Cardiac muscle cell (in vitro differentiated cells and primary cell): ENCODE measurements at places on chromosomes 12 and 14.

GRCh38 chr12:112595410-112595809 is 176.7 kb downstream of the PTPN11 start:
- DNase-seq, result no peak

DNA sequence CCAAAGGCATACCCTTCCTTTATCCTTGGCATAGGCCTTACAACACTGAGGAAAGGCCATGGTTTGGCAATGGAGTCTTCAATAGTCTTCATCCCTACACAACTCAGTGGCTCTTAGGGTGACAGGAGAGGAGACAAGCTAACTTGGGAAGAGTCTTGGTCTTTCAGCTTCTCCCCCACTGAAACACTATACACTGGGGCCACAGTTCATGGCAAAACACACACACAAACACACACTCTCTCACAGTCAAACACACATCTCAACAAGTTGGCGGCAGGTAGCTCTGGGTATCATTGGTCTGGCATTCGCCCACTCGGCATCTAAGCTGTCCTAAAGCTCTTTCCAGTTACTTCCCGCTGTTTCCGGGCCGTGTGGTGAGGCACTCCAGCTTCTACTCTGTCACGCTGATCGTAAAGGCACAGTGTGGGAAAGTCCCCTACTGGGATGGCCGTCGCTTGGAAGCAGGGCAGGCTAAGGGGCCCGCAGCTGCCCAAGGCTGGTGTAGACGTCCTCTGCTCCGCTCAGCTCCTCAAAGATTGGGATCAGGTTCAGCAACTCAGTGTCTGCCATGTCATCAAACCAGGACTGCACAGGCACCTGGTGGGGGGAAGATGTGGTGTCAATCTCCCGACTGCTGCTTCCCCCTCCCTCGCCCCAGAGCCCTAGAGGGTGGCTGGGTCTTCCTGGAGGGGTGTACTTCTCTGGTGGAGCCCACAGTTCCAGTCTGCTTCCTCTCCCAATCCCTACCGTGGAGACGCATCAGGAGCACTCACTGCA is 4.8 kb upstream of the AVIL start:
- no peak for DNase-seq

GRCh38 chr12:73220951-73221350 is 948.8 kb downstream of the TRHDE start:
- DNase-seq, result no peak

DNA sequence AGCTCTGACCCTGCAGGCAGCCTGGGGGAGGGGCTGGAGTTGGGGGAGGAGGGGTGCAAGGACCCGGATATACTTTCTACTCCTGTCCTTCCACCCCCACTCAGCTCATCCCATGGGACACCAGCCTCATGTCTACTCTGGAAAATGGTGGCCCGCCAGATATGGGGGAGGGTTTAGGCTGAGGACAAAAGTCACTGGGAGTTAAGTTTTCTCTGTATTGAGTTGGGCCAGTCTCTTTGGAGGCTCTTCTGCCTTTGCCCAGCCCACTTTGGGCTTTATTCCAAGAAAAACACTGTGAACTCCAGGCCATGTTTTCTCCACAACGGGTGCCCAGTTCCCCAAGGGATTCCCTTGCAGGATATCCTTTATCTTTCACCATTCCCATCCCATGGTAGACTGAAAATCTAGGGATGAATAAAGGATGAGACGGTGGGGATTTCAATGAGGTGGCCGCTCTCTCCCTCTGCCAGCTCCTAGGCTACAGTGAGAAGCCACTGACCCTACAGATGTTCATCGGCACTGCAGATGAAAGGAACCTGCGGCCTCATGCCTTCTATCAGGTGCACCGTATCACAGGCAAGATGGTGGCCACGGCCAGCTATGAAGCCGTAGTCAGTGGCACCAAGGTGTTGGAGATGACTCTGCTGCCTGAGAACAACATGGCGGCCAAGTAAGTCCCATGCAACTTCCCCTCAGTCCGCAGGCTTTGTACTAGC is 4.9 kb downstream of the NFATC4 start:
- DNase-seq, result no peak

GRCh38 chr12:38783304-38783703 is 122.1 kb downstream of the CPNE8 start:
- DNase-seq, result no peak

DNA sequence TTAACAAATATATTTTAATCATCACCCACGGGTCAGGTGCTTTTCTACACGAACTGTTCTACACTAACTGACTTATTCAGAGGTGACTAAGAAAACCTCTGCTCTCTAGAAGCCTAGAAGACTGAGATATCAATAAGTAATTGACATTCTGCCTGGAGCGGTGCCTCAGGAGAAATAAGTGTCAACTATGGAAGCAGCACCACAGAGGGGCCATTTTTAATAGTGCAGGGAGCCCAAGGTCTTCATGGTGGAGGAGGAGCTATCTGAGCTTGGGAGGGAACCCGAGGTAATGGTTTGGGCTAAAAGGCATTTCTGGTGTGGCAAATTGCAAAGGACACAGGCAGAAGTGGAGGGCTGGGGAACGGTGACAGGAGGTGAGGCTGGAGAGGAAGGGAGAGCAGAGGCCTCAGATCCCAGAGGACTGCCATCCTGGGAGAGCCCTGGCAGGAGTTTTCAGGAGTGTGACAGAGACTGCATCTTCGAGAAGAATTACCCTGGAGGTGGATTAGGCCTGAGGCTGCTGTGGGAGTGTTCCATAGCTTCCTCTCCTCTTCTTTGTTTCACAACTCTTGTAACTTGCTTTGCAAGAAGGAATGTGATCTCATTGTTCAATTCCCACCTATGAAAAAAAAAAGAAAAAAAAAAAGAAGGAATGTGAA is 123.1 kb downstream of the NPAS3 start:
- DNase-seq, result no peak

GRCh38 chr12:53096089-53096741 is 1.3 kb upstream of the IGFBP6 start:
- DNase-seq, result peak; percentile 85

- no peak for DNase-seq
Observed at GRCh38 chr14:71803539-71804260, 128.5 kb upstream of the RGS6 start.

GRCh38 chr14:79515158-79515557 is 696.1 kb downstream of the DIO2 start:
- DNase-seq, result no peak

DNA sequence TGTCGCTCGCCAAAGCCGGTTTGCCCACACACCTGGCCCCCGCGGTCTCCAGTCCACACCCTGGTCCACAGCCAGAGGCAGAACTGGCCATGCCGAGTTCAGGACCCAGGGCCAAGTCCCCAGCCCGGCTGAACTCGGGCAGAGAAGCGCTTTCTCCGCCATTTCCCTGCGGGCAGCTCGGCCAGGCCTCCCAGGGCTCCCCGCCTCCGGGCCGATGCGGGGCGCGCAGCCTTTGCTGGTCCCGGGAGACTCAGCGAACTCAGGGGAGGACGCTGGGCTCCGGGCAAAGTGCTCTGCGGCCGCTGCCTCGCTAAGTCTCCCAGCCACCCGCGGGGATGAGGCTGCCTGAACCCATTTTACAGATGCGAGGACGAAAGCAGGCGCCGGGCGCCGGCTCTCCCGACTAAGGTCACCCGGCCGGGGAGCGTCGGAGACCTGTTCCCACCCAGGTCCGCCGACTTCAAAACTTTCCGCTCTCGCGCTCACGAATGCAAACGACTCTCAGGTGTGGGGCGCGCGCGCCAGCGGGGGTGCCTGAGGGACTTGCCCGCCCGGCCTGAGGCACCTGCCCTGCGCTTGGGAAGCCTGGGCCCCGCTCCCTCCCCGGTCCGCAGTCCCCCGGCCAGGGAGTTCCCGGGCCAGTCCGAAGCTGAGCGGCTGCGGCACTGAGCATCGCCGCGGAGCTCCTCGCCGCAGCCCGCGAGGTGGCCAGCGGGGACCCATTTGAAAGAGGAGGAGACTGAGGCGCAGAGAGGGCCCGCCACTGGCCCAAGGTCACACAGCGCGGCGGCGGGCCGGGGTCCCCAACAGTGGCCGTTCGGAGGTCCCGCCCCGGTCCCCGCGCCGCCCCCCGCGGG is 627 bp downstream of the TESC start:
- DNase-seq, result no peak

DNA sequence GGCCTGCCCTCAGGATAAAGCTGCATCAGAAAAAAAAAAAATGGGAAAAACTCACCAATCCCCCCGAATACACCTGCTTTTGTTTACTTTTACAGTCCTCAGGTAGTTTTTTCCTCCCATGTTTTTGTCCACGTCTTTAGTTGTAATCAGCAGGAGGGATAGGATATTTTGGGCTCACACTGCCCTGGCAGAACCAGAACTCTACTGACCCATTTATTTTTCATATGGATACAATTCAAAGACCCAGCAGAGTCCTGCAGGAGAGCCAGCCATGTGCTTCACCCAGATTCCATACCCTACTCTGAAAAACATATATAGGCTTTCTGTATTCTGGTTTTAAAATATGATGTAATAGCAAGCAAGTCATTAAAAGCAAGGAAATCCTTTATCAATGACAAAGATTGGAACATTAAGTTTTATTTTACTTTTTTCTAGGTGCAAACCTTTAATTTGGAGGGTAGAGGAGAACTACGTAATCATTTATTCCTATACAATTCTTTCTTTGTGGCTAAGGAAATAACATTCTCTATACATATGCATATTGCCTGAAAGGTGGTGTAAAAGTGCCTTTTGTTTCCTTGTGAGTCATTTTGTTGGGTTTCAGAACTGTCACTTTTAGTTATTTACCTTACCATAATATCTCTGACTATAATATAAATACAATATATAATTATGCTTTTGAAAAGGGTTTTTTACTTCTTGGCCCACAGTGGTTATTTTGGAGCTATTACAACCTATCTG is 19.1 kb downstream of the DACT1 start:
- no peak for DNase-seq

DNA sequence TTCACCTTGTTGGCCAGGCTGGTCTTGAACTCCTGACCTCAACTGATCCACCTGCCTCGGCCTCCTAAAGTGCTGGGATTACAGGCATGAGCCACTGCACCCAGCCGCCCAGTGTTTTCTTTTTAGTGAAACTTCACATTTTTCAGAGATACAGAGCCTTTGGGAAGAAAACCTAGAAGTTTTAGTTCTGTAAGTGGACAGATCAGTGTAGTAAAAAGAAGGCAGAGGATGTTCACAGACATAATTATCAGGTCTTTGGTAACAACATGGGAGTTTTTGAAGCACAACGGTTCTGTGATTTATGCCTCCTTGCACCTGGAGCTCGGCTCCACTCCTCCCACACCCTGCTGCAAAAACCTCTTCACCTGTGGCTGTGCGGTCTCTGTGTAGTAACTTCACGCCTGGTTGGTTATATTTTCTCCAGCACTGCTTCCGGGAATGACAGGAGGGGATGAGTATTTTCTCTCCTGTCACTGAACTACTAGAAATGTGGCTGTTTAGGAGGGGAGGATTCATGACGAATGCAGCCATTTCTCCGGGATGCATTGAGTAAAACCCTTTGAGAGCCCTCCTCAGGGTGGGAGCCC is 67.0 kb downstream of the ARF6 start:
- no peak for DNase-seq

DNA sequence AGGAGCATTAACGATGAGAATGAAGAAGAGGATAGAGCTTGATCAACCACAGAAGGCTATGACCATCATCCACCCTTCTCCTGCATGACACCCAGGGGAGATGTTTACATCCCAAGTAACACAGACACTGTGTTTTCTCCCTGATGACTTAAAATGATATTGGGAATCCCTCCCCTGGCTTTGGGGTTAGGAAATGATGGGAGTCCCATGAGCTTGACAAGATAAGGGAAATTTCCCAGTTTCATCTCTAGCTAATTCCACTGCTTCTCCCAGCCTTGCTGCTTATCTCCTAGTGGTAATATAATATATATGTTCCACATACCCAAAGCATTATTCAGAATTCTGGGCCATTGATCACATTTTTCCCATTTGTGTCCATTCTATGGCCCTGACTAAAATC is 4.0 kb upstream of the OR6S1 start:
- no peak for DNase-seq

DNA sequence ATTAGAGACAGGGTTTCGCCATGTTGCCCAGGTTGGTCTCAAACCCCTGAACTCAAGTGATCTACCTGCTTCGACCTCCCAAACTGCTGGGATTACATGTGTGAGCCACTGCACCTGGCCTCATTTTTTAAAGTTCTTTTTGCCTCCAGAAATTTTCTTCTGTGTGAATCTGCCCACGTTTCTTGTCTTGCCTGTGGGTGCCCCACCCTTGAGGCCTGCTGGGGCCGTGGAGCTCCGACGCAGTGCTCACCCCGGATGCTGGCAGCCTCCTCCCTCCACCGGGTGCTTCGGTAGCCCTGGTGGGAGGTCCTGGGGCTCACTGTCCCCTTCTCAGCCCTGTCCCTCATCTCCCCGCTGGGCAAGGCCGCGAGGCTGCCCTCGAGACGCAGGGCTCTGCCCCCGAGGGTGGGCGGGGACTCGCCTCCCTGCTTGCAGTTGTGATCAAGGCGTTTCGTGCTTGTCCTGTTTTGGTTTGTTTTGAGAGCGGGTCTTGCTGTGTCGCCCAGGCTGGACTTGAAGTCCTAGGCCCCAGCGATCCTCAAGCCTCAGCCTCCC is 19.5 kb upstream of the CRIP2 start:
- no peak for DNase-seq

- DNase-seq, result no peak
Observed at GRCh38 chr14:102908766-102909455, 13.6 kb upstream of the AMN start.

- DNase-seq, result peak; percentile 61
Observed at GRCh38 chr12:15276088-15276698, 46.1 kb upstream of the PTPRO start.

- no peak for DNase-seq
Observed at GRCh38 chr12:87464565-87464964, 564.6 kb downstream of the C12orf50 start.

- DNase-seq, result no peak
Observed at GRCh38 chr14:31292937-31293616, 85.5 kb upstream of the HECTD1 start.

- no peak for DNase-seq
Observed at GRCh38 chr14:106179761-106180160, 653.4 kb downstream of the TMEM121 start.

DNA sequence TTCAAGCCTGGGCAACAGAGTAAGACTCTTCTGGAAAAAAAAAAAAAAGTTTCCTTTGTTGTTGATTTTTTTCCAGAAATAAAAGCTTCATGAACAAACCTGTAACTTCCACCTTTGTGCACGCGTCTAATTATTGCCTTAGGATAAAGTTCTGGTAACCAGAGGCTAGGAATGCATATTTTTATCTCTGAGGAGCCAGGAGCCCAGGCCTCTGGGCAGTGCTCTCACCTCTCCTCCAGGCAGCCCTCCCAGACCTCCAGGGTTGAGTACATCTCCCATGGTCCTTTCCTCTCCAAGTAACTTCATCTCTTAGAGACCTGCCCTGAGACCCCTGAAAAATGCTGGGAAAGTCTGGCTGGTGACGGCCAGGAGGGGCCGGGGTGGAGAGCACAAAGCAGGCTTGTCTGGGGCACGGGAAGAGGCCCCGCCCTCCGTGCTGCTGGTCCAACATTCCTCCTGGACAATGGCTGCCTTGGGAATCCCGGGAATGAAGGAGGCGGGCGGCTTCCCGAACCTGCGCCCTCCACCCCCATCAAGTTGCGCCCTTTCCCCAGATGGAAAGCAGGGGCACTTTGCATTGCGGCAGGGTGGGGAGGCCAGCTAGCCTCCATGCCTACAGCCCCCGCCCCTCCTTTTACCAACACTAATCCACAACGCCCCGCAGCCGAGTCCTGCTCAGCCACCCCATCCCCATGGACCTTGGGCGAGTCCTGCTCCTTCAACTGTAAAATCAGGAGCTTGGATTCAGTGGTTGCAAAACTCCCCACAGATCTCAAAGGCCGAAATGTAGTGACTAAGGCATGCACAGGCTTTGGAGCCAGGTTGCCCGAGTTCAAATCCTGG is 7.3 kb upstream of the FIGNL2 start:
- DNase-seq, result peak; percentile 68

- DNase-seq, result no peak
Observed at GRCh38 chr14:77088219-77088618, 9.8 kb upstream of the CIPC start.

GRCh38 chr12:73383584-73384222 is 1111.5 kb downstream of the TRHDE start:
- DNase-seq, result no peak
